NCI-H2081 treated with DMSO at 0.1 percent for 48 hours (cell line): ENCODE measurements at places on chromosomes 3 and 15.

DNA sequence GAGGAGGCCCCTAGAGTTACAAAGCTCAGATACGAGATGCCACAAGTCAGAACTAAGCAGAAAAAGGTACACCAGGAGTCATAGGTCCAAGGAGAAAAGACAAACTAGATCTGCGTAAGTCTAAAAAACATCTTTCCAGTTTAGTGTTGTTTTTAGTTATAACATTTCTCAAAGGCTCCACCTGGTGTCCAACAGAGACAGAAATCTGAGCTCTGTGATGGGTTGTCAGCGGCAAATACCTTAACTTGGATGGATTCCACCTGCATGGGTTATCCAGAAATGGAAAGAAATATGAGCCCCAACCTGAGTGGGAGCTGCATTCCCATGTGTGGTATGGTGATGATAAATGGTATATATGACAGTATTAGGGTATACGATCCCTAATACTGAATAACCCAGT lies 238.6 kb upstream of the CHRM5 start:
- DNase-seq: no peak

- no peak for DNase-seq
These were observed 9.7 kb downstream of the TRPM7 start for GRCh38 chr15:50676799-50677483.

GRCh38 chr3:85455561-85456200 lies 496.9 kb downstream of the CADM2 start:
- no peak for DNase-seq

GRCh38 chr3:123344907-123345594 lies 103.8 kb downstream of the ADCY5 start:
- no peak for DNase-seq

- DNase-seq: no peak
These were observed 29.3 kb downstream of the BTD start for GRCh38 chr3:15630646-15631350.

DNA sequence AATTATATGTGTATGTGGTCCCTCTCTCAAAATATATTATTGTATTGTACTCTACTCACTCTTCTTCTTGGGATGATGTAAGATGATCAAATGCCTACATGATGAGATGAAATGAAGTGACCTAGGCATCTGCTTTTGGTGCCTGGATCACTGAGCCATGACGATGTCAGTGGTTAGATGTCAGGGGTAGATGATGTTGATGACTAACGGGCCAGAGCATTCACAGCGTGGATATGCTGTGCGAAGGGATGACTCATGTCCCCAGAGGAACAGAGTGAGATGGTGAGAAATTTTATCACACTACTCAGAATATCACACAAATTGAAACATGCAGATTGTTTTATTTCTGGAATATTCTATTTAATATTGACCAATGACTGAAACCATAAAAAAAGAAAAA lies 233.9 kb upstream of the CADM2 start:
- DNase-seq: no peak
